ENCODE measurements at places on chromosomes 4 and X. TPM values are rescaled to one million over a fixed set of nuclear protein-coding genes. Genes with fewer than 3 reads are reported as not detected.

- DNase-seq = no peak
Observed at GRCh38 chrX:34130980-34131744, 952 bp downstream of the FAM47A start.

- DNase-seq = no peak
Observed at GRCh38 chr4:127776620-127777019, 5.5 kb upstream of the HSPA4L start.

GRCh38 chrX:134423606-134424005 is 36.4 kb upstream of the HPRT1 start:
- DNase-seq = no peak

DNA sequence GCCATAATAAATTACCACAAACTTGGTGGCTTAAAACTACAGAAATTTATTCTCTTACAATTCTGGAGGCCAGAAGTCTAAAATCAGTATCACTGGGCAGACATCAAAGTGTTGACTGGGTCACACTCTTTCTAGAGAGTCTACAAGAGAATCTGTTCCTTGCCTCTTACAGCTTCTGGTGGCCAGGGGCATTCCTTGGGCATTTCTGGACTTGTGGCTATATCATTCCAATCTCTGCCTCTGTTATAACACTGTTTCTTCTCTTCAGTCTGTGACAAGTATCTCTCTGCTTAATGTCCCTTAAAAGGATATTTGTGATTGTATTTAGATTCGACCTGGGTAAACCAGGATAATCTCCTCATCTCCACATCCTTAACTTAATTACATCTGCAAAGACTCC is 207.3 kb upstream of the DCAF8L1 start:
- DNase-seq = no peak

GRCh38 chrX:49058794-49059193 is at the start of gene CCDC120:
TSS of gene CCDC120 (plus strand) at chrX:49058999. CDS start at chrX:49062042, 3,043 bp downstream.
- DNase-seq = peak; percentile 76

DNA sequence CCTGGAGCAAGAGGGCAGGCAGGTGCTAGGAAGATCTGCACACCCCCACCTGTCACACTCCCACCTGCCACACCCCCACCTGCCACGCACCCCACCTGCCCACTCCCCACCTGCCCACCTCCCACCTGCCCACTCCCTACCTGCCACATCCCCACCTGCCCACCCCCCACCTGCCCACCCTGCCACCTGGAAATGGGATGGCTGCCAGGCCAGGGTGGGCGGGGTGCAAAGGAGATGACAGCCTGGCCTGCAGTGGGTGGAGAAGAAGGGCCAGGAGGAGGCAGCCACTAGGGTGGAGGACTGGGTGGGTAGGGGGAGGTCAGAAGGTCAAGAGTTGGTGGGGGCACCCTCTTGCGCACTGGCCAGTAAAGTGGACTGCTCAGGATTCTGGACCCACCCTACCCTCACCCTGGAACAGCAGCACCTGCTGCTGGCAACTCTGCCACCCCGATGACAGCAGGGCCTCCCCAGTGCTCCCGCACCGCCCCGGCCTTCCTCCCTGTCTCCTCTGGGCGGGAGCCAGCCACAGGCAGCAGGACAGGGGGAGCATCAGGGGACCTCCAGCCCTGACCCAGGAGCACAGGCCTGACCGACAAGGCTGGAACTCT is 66.8 kb upstream of the NKX1-1 start:
- no peak for DNase-seq

DNA sequence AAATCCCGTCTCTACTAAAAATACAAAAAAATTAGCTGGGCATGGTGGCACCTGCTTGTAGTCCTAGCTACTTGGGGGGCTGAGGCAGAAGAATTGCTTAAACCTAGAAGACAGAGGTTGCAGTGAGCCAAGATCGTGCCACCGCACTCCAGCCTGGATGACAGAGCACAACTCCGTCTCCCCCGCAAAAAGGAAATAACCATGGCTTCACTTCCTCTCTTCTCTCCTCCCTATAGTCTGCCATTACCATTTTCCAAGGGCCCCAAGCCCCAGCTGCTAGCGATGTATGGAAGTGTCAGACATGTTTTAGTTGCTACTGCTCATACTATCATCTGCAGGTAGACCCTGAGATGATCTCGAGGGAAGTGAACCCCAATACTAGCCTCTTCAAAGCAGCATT is 177.3 kb upstream of the FAM9B start:
- no peak for DNase-seq

- peak; percentile 36 for DNase-seq
Observed at GRCh38 chr4:949656-950055, 17.4 kb downstream of the TMEM175 start.

DNA sequence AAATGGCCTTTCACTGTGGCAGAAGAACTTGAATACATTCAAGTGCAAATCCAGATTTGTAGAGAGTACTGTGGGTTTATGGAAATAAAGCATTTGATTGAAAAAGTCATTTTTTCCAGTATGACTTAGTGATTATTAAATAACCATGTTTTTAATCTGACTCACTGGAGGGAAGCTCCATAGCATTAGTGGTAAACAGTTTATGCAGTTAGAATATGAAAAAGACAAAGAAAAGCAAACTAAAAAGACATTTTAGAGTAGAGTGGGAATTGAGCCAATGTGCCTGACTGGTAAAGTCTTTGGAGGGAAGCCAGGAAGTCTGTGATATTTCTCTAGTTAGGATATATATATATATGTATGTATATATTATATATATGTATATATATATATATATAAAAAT is 53.4 kb downstream of the FAT4 start:
- no peak for DNase-seq

DNA sequence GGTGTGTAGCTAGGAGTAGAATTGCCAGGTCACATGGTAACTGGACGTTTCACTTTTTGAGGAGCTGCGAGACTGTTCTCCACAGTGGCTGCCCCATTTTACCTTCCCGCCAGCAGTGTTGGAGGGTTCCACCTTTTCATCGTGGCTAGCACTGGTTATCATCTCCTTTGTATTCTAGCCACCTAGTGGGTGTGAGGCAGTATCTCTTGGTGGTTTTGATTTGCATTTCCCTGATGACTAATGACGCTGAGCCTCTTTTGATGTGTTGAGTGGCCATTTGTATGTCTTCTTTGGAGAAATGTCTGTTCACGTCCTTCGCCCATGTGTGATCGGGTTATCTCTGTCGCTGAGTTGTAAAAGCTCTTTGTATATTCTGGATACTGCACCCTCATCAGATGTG is 10.6 kb downstream of the ABCD1 start:
- DNase-seq = no peak

GRCh38 chrX:50596056-50596455 is 125.4 kb upstream of the DGKK start:
- no peak for DNase-seq

GRCh38 chr4:17347445-17347844 is 164.4 kb downstream of the QDPR start:
- DNase-seq = peak; percentile 83

GRCh38 chrX:119605464-119606279 is 552 bp downstream of the NKRF start:
- peak; percentile 71 for DNase-seq

DNA sequence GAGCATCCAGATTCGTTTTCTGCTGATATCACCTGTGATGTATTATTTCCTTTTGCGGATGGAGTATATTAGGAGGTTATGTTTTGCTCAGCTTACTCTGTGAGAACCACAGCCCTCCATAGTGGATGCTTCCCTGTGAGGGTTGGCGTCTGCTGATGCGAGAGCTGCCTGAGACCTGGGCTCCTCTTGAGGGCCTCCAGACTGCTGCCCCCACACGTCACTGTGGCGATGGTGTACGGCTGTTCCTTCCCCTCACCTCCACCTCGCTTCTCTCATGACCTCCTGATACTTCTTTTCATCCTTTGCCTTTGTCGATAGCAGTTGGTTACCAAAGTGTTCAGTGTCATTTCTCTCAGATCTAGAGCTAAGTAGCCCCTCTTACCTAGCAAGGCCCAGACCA is 71.7 kb downstream of the TNIP2 start:
- no peak for DNase-seq

DNA sequence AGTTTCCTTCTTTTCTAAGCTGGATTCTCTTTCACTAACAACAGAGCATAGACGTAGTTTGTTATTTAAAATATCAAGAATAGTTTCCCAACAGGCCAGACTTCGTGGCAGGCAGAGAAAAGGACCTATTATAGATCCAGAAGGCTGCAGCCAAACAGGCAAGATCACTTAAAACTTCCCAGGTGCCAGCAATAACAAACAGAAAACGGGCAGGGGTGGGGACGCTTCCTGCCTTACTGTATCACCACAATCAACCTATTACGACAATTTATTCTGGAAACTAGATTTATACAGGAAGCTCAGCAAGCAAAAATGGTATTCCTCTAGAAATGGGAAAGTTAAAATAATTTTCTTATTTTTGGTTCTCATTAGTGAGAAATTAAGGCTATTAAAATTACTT is 22.1 kb downstream of the RWDD4 start:
- no peak for DNase-seq

- no peak for DNase-seq
Observed at GRCh38 chrX:24542756-24543155, 77.7 kb downstream of the PDK3 start.

DNA sequence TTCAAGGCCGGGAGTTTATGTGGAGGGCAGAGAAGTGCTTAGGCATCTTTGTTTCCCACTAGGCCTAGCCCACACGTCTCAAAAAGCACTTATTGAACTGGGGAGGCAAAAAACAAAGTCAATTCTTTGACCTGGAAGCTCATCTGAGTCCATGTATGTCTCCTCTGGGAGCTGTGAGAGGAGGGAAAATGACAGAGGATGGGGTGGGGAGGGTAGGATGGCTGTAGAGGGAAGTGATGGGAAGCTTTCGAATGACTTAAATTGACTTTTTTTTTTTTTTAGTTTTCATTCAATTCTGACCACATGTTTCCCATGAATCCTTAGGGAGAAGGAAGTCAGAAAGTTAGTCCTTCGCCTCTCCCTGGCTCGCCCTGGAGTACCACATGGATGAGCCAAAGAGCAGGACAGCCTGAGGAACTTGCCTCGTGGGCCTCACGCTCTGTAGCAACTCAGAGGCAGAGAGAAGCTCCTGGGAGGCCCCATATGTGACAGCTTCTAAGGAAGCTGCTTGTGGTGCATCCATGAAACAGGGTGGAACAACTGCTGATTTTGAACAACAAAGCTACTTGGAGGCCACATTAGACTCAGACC is 45.0 kb downstream of the NHSL2 start:
- no peak for DNase-seq

- no peak for DNase-seq
Observed at GRCh38 chr4:68592673-68593072, 16.6 kb upstream of the UGT2B17 start.

- DNase-seq = peak; percentile 76
Observed at GRCh38 chr4:181909368-181909767, 333.8 kb upstream of the TENM3 start.

DNA sequence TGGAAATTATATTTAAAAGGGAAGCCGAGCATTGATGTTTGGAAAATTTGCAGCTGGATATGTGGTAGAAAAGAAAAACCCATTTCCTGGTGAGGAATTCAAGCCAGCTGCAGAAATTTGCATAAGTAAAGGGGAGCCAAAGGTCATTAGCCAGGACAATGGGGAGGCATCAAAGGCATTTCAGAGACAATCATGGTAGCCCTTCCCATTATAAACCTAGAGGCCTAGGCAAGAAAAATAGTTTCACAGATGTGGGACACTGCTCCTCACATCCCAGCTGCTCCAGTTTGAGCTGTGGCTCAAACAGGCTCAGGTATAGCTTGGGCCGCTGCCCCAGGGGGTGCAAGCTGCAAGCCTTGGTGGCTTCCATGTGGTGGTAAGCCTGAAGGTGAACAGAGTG is 35.8 kb downstream of the NAP1L3 start:
- DNase-seq = no peak

GRCh38 chr4:1488357-1488756 is 82.1 kb upstream of the NKX1-1 start:
- no peak for DNase-seq

DNA sequence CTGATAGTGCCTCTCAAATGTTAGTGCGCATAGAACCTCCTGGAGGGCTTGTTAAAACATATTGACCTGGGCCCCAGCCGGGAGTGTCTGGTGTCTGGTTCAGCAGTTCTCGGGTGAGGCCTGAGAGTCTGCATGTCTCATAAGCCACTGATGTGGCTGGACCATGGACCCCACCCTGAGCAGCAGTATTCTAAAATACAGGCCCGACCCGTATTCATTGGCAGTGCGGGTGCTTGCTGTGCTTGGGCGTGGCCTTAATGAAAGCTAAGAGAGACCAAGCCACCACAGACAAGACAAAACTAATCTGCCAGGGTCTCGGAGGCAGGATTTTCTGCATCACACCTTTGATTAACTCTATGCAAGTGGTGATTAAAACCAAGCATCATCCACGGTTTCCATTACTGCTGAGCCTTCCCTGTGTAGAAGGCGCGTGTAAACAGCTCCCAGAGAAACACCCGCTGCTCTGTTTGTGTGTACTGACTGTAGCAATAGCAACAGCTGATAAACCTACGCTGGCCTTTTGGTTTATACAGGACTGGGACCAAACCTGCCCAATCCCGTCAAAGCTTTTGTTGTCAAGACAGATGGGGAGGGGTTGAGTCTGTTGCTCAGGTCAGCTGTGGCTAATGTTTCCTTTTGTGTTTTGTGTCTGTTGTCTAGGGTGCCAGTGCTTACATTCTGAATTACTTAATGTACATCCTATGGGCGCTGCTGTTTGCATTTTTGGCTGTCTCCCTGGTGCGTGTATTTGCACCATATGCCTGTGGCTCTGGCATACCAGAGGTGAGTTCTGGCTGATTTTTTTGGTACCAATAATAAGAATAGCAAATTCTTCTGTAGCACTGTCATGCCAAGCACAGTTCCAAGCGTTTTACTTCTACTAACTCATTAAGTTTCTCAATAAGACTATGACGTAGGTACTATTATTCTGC is 40.8 kb downstream of the CLCN4 start:
- no peak for DNase-seq

- DNase-seq = no peak
Observed at GRCh38 chr4:170414961-170415360, 325.2 kb upstream of the AADAT start.

DNA sequence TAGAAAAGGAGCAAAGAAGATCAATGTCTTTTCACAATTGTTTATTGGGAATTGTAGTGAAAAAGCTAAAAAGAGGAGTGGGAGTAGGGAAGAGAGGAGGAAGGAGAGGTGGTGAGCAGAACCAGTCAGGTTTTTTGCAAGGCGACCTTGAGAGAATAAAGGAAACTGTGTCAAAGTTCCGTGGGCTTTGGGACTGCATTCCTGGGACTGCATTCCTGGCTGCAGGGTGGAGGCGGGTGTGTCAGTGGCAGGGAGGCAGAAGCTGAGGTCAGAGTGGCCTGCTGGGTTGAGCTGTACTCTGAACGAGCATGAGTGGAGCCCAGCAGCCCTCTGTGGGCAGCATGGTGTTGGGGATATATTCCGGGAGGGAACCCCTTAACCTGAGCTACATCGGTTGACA is 66.8 kb upstream of the UCP1 start:
- peak; percentile 78 for DNase-seq

- no peak for DNase-seq
Observed at GRCh38 chr4:174865418-174865985, 36.5 kb upstream of the GLRA3 start.

Gene SYTL5
- 0.70 TPM for total RNA-seq

Gene ARSJ
- 0.35 TPM for total RNA-seq

Gene F9
- not detected for total RNA-seq

Gene MYOZ2
- total RNA-seq = not detected

Gene MAOA
- 0.38 TPM for total RNA-seq

Gene NKX6-1
- total RNA-seq = not detected

Gene GLOD5
- not detected for total RNA-seq

Gene ETDA
- not detected for total RNA-seq

Gene SPARCL1
- 0.26 TPM for total RNA-seq

Gene SULT1E1
- total RNA-seq = not detected

Gene GAGE12E
- total RNA-seq = not detected

Gene CORIN
- total RNA-seq = 0.23 TPM

Gene EFHC2
- total RNA-seq = 1.3 TPM

Data from endodermal cell (in vitro differentiated cells).